ENCODE measurements at places on chromosomes 5 and 9. TPM values are rescaled to one million over a fixed set of nuclear protein-coding genes. Genes with fewer than 3 reads are reported as not detected.

Gene SPACA9
- 3.7 TPM for total RNA-seq

Gene ATP10B
- total RNA-seq: not detected

Gene PCDHGC4
- total RNA-seq: 3.2 TPM

Gene PTGS1
- total RNA-seq: 138 TPM

Gene IGIP
- total RNA-seq: 19.3 TPM

Gene SPINK7
- not detected for total RNA-seq

Gene DBH
- total RNA-seq: not detected

Gene NR2F1
- total RNA-seq: 5.2 TPM

Gene GFRA3
- not detected for total RNA-seq

Gene SLC34A1
- total RNA-seq: not detected

Gene RNF183
- not detected for total RNA-seq

Gene SMIM33
- not detected for total RNA-seq

Gene STK32A
- total RNA-seq: 3.4 TPM

Gene FOXD4L4
- 0.26 TPM for total RNA-seq

Gene RAD17
- 16.8 TPM for total RNA-seq

Gene MRPL50
- 11.9 TPM for total RNA-seq

Gene POLR3G
- total RNA-seq: 2.0 TPM

Gene LMX1B
- not detected for total RNA-seq

Gene GIN1
- total RNA-seq: 5.3 TPM

Gene UTP15
- 14.9 TPM for total RNA-seq

Gene LMBRD2
- 30.4 TPM for total RNA-seq

Gene HRH2
- 0.93 TPM for total RNA-seq

Gene LECT2
- total RNA-seq: not detected

Gene PDCD1LG2
- 13.0 TPM for total RNA-seq

Gene UBE2B
- 22.9 TPM for total RNA-seq

Gene CCDC180
- total RNA-seq: 4.5 TPM

Gene DDX46
- total RNA-seq: 21.3 TPM

Gene PCDH1
- 5.7 TPM for total RNA-seq

Gene SPATA24
- total RNA-seq: 9.6 TPM

Gene PCDHA12
- total RNA-seq: 0.06 TPM

Gene ERAP2
- 65.5 TPM for total RNA-seq

Gene ITGA2
- 113 TPM for total RNA-seq

Gene ANKRD31
- 0.13 TPM for total RNA-seq

Gene SCGB3A2
- not detected for total RNA-seq

Gene PCDHB6
- total RNA-seq: 0.37 TPM

Gene KIF4B
- not detected for total RNA-seq

Gene PKN3
- 2.8 TPM for total RNA-seq

Gene CSF2
- total RNA-seq: not detected

Gene ZNF618
- total RNA-seq: 14.4 TPM

Gene NR5A1
- not detected for total RNA-seq

Gene FGF1
- 8.5 TPM for total RNA-seq

Gene CCL27
- not detected for total RNA-seq

Gene TSSK1B
- total RNA-seq: 0.13 TPM

Data from aortic smooth muscle cell (primary cell).